ENCODE measurements at places on chromosomes 2 and 18.

- DNase-seq = peak; percentile 74
These were observed 3.8 kb downstream of the TGIF1 start for GRCh38 chr18:3453540-3454364.

DNA sequence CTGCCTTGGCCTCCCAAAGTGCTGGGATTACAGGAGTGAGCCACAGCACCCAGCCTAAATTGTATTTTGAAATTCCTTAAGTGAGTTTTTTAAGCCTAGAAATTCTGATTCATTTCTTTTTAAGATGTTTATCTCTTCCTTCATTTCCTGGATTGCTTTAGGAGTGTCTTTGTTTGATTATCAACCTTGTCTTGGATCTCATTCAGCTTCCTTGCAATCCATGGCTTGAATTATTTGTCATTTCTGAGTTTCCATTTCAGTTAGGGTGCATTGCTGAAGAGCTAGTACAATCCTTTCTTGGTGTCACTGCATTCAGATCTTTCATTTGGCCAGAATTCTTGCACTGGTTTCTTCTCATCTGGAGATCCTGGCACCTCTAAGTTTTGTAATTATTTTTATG lies 606.4 kb upstream of the ZNF804A start:
- no peak for DNase-seq

DNA sequence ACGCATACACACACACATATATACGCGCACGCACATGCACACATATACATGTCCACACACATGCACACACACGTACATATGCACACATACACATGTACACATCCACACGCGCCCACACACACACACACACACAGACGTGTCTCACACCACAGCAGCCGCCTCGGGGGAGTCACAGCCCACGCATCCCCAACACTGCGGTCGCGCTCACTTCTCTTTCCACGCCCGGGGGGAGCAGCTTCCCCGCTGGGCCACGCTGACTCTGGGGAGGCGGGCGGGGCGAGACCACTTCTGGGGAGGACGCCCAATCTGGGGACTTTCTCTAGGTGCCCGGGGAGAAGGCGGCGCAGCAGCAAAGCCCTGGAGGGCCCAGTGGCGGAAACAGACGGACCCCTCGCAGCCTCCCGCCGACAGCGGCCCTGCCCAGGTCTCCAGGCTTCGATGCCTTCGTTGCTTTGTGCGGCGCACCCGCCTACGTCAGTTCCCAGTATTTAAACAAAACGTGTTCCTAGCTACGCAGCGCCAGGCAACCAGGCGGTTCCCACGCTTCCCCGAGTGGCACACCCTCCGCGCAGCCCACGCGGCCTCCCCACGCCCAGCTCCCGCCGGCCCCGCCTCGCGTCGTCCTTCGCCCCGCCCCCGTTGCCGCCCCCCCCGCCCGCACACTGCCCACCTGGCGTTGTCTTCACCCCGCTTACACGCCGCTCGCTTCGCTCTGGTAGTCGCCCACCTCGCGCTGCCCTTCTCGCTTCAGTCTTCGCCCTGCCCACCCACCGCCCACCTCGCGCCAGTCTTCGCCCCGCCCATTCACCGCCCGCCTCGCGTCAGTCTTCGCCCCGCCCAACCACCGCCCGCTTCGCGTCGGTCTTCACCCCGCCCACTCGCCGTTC lies 810 bp upstream of the RBFA start:
- DNase-seq = no peak

GRCh38 chr2:95031076-95031725 lies 5.7 kb downstream of the MAL start:
- DNase-seq = no peak

DNA sequence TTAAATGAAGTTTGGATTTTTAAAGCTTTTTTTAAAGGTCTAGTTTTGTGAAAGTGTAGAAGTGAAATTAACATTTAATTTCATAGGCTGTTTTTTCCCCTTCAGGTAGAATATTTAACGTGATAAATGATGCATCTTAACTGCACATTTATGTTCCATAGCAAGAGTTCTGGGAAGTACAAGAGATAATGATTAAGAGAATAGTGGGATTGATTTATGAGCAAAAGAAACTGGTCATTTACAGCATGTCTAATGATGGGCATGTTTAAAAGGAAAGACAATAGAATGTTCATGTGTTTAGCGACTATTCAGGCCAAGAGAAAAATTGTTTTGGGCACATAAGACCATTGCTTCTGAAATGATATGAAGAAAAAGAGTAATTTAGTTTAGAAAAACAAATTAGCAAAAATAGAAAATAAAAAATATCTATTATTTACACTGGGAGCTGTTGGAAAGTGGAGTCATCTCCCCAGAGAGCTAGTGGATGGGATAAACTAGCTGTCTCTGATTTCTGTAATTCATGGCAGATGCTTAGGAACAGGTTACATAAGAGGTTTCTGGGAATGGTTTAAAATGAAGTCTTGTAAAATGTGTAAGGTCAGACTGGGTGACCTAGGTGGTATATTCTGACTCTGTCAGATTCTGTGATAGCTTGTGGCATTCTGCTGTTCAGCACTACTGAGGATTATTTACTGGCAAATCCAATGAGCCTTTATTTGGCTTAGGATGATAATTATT lies 60.7 kb downstream of the WDR7 start:
- no peak for DNase-seq

- DNase-seq = no peak
These were observed 38.5 kb upstream of the ATG16L1 start for GRCh38 chr2:233213011-233213410.

All from mesendoderm (in vitro differentiated cells).